MCF 10A (cell line): ENCODE measurements at places on chromosomes 4 and X. TPM values are rescaled to one million over a fixed set of nuclear protein-coding genes. Genes with fewer than 3 reads are reported as not detected.

DNA sequence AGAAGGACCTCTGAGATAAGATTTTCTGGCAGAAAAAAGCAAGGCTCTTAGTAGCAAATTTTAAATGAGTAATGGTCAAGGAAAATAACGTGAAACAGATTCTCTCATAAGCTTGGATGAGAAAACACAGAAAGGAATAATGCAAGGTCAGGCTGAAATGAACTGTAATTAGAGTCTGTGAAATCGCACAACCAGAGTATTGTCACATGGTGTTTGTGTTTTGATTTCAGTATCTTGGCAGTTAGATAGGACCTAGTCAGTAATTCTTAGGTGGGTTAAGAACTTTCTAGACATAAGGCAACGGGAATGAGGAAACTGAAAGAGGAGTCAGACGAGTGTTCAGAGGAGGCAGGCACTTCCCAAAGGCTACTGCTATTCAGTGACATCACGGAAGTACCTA lies 34.6 kb downstream of the LIMCH1 start:
- no peak for DNase-seq

DNA sequence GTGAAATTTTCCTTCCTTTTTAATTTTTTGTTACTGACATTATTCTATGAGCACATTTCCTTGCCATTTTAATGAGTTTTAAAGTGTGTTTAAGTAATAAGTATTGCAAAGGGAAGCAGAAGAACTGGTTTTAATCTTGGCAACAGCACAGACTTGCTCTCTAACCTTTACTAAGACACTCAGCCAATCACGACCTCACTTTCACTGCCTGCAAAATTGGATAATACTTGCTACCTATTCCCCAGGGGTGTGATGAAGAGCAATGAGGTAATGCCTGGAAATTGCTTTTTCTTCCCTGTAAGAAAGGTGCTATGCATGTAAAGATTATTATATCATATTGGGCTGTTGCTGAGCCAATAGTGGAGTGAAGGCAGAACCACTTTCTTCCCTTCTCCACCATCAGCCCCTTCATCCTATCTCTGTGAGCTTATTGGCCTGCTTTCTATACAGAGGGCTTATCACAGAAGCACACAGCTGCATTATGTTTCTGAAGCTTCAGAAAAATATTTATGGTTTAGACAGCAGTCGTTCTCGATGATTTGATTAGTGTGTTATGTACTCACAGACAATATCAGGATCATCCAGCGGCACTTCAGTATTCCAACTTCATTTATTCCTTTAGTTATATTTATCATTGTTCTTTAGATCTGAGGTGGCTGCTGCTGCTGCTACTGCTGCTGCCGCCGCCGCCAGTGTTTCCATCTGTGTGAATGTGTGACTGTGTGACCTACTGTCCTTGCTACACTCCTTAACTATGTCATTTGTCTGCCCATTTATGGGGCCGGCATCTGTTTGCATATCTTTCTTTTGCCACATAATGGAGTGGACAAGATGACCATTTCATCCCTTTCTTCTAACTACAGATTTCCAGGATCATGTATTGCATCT lies 255.1 kb downstream of the C4orf33 start:
- no peak for DNase-seq

- DNase-seq, result no peak
These were observed 182.1 kb upstream of the CLNK start for GRCh38 chr4:10866666-10867065.

- no peak for DNase-seq
These were observed 77.2 kb upstream of the IL1RAPL2 start for GRCh38 chrX:104488811-104489210.

- DNase-seq, result peak; percentile 73
These were observed at the start of gene CLCN4 for GRCh38 chrX:10156199-10157031. CLCN4 (plus strand) TSS chrX:10156975; CDS start chrX:10185033, 28,058 bp downstream.

- peak; percentile 74 for DNase-seq
These were observed 2184.4 kb upstream of the TENM3 start for GRCh38 chr4:180058691-180059215.

DNA sequence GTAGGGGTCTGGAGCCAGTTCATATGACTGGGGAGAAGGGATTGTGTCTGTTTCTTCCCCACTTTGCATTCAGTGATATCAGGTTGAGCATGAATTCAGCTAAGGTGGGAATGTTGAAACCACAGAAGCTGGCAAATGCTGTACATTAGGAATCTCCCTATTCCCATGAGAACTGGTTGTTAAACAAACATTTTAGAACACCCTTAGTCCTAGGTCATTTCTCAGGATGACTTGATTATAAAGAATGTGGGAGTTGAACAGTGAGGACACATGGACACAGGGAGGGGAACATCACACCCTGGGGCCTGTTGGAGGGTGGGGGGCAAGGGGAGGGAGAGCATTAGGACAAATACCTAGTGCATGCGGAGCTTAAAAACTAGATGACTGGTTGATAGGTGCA lies 62.6 kb upstream of the LIMCH1 start:
- peak; percentile 84 for DNase-seq

GRCh38 chr4:30719454-30720020 lies 632 bp upstream of the PCDH7 start:
- peak; percentile 83 for DNase-seq

GRCh38 chrX:48961585-48962091 lies 4.2 kb upstream of the OTUD5 start:
- no peak for DNase-seq

CXCL8 gene
- total RNA-seq, result 17.0 and 36.2 TPM in 2 replicates

SHROOM2 gene
- 1.2 and 2.2 TPM in 2 replicates for total RNA-seq

HSD17B13 gene
- total RNA-seq, result not detected in 2 replicates

ITGB1BP2 gene
- 1.4 and 2.6 TPM in 2 replicates for total RNA-seq

FRYL gene
- total RNA-seq, result 52.3 and 53.9 TPM in 2 replicates

LPAR4 gene
- not detected in 2 replicates for total RNA-seq
